ENCODE measurements at places on chromosomes 6 and 20.

DNA sequence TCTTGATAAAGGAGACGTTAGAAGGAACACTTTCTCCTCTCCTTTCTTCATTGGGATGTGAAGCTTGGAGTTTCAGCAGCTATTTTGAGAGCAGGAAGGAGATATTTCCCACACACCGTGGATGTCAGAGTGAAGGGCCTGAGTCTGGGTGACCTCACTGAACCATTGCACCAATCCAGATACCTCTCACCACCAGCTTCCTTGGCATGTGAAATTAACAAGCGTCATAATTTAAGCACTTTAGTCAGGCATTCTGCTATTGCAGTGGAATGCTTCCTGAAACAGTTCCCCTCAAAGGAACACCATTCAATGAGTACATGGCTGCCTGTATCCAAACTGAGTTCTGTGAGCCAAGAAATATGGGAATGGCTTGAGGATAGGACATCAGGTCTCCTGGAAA is 83.7 kb downstream of the CHMP4B start:
- no peak for DNase-seq

GRCh38 chr20:56796345-56796744 is 167.2 kb downstream of the TFAP2C start:
- no peak for DNase-seq

DNA sequence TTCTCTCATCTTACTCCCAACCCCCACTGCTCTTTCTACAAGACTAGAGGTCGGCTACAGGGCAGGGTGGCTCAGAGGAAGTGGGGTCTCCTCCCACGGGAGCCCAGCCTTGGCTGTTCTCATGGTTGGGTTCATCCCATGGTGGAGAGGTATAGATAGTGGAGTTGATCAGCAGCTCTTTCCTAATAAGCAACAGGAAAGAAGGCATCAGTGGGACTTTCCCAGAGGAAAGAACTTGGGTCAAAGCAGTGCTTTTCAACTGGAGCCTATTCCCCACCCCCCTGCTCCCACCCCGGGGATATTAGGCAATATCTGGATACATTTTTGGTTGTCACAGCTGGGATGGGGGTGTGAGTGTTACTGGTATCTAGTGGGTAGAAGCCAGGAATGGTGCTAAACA is 200.9 kb downstream of the NFATC2 start:
- DNase-seq = no peak

DNA sequence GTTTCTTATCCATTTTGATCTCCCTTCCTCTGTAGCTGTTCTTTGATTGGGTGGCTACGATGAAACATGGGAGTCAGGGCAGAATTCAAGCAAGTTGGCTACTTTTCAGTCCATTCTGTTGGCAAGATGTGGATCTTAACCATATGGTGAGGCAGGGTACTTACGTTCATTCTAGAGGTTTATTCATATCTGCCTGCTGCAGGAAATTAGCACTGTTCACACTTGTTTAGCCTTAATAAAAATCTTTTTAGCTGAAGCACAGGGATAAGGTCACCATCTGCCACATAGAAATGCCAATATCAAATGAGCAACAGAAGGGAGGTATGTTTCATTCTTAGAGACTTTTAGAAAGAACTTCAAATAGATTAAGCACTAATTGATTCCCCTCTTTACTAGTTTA is 83.9 kb downstream of the GRIK2 start:
- no peak for DNase-seq

DNA sequence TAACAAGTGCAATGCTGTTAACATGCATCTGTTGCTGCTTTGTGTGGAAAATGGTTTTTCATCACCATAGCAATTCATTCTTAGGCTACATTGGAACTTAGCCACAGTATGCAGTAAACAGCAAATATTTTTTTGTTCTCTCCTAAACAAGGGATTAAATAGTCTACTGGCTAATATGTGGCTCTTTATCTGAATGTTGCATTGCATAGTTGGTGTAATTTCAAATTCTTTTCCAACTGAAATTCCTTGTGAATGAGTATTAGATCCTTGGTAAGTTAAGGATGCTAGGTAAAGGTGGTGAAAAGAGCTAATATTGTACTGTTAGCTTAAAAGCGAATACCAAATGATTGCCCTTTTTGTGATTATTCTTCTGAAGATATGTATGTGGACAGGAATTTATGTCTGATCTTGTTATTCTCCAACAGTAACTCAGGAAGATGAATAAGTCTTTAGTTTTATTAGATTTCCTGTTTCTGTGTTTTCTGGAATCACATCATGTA is 958 bp downstream of the MLIP start:
- DNase-seq = peak; percentile 8

DNA sequence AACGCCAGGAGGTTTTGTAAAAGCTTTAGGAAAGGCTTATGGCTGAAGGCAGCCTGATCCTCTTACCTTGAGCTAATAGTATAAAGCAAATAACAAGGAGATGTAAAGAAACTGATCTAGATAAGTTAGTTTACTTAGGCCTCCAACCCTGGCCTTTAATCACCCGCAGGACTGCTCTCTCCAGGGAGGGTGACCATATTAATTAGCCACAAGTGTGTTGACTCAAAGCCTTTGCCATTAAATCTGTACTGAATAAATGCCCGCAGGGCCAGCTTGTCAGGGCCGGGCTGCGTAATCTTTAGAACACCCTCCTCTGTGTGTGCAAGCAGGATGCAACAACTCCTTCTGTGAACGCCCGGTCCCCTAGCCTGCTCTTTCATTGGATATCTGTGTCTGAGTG is 6.1 kb upstream of the PRSS16 start:
- no peak for DNase-seq

DNA sequence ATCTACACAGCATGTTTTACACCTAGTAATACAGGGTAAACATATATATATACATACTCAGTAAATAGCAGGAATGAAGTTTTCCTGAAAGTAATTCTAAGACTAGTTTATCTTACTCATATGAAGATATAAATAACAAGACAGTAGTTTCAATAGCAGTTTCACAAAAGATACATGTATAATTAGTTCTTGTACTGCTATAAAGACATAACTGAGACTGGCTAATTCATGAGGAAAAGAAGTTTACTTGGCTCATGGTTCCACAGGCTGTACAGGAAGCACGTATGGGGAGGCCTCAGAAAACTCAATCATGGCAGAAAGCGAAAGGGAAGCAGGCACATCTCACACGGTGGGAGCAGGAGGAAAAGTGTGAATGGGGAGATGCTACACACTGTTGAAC is 16.9 kb downstream of the RARS2 start:
- DNase-seq = no peak

GRCh38 chr6:139790527-139790926 is 416.1 kb upstream of the CITED2 start:
- no peak for DNase-seq

DNA sequence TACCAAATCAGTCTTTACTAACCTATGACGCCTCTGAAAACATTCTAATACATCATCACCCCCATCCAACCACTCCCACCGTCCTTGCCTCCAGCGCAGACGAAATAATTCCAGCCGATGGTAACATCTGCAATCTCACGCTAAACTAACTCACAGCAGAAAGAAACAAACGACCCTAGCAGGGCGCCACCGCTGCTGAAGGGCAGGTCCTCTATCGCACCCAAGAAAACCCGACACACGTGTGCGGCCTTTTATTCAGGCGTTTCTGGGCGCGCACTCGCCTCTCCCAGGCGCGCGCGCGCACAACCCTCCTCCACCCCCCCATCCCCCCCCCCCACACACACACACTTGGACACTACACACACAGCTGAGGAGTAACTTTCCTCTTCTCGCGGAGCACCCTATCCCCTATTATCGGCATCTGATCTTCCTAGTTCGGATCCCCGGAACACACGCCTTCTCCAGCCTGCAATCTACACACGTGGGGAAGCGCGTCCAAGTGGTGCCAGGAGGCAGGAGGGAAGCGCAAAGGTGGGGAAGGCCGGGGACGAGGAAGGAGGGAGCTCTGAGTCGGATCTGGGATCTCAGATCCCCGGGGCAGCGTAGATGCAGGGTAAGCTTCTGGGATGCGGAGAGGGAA is 1.4 kb downstream of the GFOD1 start:
- DNase-seq = peak; percentile 61

DNA sequence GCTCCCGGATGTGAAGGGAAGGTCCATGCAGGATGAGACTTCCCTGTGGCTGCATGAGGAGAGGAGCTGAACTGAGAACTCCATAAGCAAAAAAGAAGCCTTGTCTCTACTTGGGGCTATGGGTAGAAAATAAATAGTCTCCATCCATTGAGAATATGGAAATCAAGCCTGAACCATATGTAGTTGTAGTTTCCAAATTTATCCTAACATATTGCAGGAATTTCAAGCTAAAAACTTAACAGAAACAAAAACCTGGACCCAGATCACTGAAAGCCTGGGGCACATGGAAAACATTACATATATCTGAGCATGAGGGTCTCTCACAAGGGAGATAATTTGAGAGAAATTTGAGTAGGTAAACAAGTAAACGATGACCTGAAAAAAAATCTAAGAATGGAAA is 94.9 kb upstream of the C6orf118 start:
- DNase-seq = no peak

DNA sequence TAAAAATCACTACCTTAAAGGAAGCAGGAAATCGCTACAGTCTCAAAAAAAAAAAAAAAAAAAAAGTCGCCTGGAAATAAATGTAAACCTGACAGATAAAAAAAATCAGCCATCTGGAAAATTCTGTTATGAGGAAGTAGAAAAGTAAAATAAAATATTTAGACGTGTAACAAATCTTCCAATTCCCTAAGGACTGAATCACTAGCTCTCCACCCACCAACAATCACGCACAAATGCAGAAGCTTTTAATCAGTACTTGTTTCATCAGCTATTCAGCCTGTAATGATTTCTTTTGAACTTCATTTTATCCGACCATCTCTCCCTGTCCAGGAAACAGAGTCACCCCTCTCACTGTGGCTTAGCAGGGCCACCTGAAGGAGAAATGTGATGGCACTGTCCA is 59.0 kb downstream of the SLC23A2 start:
- DNase-seq = no peak

- DNase-seq = no peak
Measured at GRCh38 chr6:168307015-168307694, 12.4 kb downstream of the DACT2 start.

DNA sequence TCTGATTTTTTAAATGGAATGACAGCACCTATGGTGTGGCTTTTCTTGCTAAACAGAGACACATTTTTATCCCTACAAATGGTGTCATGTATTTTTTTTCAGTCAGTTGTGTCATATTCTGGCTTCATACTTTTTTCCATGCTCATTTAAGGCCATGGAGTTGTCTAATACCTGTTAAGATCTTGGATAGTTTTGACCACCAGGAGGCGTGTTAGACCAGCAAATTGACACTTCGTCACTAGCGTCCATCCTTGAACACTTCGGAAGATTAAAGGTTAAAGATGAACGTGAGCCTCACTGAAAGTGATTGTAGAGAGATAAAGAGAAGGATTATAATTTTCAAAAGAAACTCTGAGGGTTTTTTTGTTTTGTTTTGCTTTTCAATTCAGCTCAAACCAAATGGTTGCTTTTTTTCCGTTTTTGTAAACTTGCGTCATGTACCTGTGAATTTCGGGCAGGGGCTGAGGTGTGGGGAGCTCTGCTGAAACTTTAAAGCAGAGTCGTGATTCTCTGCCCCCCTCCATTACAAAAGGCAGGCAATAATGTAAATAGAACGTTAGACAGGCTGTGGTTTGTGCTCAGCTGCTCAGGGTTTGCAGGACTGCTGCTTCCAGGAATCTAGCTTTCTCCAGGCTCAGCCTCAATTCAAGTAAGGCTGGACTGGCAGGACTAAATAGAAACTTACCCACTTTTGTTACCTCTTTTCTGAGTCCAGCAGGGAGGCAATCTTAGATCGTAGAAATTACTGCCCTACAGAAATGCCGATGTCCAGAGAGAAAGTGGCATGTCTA is 245.1 kb downstream of the FOXA2 start:
- peak; percentile 65 for DNase-seq

DNA sequence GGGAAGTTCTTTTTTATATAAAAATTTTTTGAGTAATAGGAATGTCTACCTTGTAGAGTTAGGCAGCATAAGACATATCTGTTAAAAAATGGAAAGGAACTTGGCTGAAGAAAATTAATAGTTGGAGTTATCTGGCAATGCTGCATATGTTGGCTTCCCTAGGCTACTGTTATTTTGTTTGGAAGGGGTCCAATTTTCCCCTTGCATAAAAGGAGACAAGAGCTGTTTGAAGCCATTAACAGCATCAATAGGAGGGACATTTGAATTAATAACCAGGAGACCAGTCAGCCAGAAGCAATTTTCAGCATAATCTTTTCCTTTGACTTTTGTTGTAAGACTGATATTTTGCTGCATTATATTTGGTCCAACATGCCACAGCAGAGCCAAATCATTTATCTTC is 80.9 kb upstream of the TAB2 start:
- no peak for DNase-seq

- DNase-seq = no peak
Measured at GRCh38 chr6:74674377-74674776, 531.5 kb downstream of the COL12A1 start.

- DNase-seq = no peak
Measured at GRCh38 chr6:25136854-25137253, 142.3 kb upstream of the CARMIL1 start.

DNA sequence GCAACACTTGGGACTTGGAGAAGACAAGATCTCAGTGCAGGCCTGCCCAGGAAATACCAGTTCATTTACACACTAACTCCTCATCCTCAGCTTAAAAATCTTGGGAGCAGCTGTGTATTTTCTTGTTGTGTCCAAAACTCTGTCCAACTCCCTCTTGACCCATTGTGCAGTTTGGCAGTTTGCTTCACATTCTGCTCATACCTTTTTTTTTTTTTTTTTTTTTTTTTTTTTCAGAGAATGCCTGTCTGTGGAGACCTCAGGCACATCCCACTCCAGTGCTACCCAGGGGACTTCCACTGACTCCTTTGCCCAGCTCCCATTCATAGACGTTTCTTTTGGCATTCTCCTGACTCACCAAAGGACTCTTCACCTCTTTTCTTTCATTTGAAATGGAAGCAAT is 265.8 kb upstream of the TCF21 start:
- no peak for DNase-seq

GRCh38 chr6:125358898-125359297 is 57.1 kb upstream of the HDDC2 start:
- DNase-seq = no peak

- no peak for DNase-seq
Measured at GRCh38 chr6:138596126-138596525, 96.8 kb upstream of the NHSL1 start.

- DNase-seq = no peak
Measured at GRCh38 chr20:23161968-23162696, 76.0 kb upstream of the CD93 start.

- no peak for DNase-seq
Measured at GRCh38 chr20:57716901-57717300, 7.1 kb upstream of the PMEPA1 start.

- no peak for DNase-seq
Measured at GRCh38 chr20:5182615-5183254, 55.9 kb downstream of the CDS2 start.

DNA sequence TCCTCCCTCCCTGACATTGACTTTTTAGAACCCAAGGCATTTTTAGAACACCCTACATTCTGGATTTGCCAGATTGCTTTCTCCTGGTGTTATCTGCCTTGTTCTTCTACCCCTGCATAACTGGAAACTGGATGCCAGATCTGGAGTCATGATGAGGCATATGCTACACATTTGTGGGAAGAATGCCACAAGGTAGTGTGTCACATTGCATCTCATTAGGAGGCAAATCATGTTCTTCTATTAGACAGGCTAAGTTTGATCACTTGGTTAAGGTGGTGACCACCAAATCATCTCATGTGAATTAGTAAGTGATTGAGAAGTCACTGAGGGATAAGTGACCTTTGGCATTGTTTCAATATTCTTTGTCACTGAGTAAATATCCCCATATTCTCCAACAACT is 12.9 kb upstream of the NKX2-2 start:
- no peak for DNase-seq
